ENCODE measurements at places on chromosomes 1 and 21. TPM values are rescaled to one million over a fixed set of nuclear protein-coding genes. Genes with fewer than 3 reads are reported as not detected.

Gene TTLL10
- total RNA-seq = 1.1 TPM

- H3K36me3 ChIP-seq = peaks cover 74% of the 10 kb centered on the region
- H3K4me1 ChIP-seq = 0 out of 2 replicates have a peak, but pooled peaks cover 2% of the 10 kb centered on the region
- peak overlapping the region; percentile 39 for H3K27ac ChIP-seq
- peak; percentile 69 for DNase-seq
- H3K4me3 ChIP-seq = no peak overlapping the region
Measured at GRCh38 chr1:1788646-1789431, 10.6 kb upstream of the NADK start.

Gene SNIP1
- total RNA-seq = 18.3 TPM

DNA sequence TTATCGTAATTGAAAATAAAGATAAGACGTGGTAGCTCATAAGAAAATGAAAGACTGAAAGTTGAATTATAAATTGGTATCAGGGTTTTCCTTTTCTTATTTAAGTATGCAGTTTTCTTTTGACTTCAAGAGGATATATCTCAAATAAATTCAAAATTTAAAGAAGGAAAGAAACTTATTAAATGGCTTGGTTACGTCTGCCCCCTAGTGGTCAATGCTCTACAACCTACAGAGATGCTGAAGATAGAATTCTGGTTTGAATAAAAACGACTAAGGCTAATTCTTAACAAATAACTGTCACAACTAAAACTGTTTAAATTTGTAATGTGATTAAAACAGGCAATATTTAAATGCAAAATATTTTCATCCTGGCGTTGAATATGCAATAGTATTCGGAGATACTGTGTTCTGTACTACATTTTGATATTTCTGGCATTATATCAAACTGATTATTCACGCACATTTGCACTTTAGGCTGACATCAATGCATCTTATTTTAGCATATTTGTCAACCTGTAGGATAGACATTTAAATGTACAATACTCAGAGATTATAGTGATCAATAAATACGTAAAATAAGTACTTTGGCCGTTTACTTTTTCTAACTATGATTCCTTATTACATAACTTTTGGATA lies 26.8 kb downstream of the IFI44 start:
- H3K27ac ChIP-seq = no peak overlapping the region
- H3K36me3 ChIP-seq = no peaks in the 10 kb centered on the region
- H3K4me3 ChIP-seq = no peak overlapping the region
- H3K4me1 ChIP-seq = no peaks in the 10 kb centered on the region
- no peak for DNase-seq

GRCh38 chr1:27436204-27437159 lies 44.1 kb downstream of the GPR3 start:
- H3K27ac ChIP-seq = peak overlapping the region; percentile 89
- no peaks in the 10 kb centered on the region for H3K27me3 ChIP-seq
- no peak overlapping the region for H3K4me3 ChIP-seq
- H3K4me1 ChIP-seq = peaks cover 67% of the 10 kb centered on the region

GRCh38 chr1:3476666-3477065 lies 22.2 kb downstream of the ARHGEF16 start:
- H3K36me3 ChIP-seq = peaks cover 11% of the 10 kb centered on the region
- no peak overlapping the region for H3K4me3 ChIP-seq
- no peaks in the 10 kb centered on the region for H3K27me3 ChIP-seq

Gene SIPA1L2
- total RNA-seq = 14.3 TPM

GRCh38 chr1:26752519-26752918 lies 35.2 kb upstream of the PIGV start:
- no peak overlapping the region for H3K4me3 ChIP-seq
- no peaks in the 10 kb centered on the region for H3K4me1 ChIP-seq
- peaks cover 65% of the 10 kb centered on the region for H3K36me3 ChIP-seq
- no peak for DNase-seq

Gene RBM11
- 2.9 TPM for total RNA-seq

DNA sequence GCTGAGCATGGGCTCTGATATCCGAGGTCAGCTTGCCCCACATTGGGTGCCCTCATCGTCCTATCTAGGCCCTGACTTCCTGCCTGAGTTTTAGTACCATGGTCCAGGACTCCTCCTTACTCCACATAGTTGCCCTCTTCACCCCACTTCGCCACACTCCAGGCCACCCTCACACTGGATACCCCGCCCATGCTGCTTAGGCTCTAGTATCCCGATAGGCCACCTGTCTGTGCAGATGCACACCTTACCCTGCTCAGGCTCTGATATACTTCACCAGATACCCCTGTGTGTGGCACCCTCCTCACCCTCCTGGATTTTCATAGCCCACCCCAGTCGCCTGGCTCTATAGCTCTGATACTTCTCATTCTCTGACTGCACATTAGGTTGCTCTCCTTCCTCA lies 145.5 kb upstream of the SERTAD4 start:
- H3K27ac ChIP-seq = no peak overlapping the region
- DNase-seq = no peak
- H3K4me3 ChIP-seq = no peak overlapping the region
- H3K36me3 ChIP-seq = peaks cover 15% of the 10 kb centered on the region
- no peaks in the 10 kb centered on the region for H3K27me3 ChIP-seq

GRCh38 chr1:113681596-113682337 lies 77.5 kb downstream of the PHTF1 start:
- peaks cover 13% of the 10 kb centered on the region for H3K4me1 ChIP-seq
- H3K4me3 ChIP-seq = no peak overlapping the region
- no peak for DNase-seq
- H3K27ac ChIP-seq = peak overlapping the region; percentile 64
- no peaks in the 10 kb centered on the region for H3K36me3 ChIP-seq
- H3K27me3 ChIP-seq = no peaks in the 10 kb centered on the region

GRCh38 chr1:20740781-20741180 lies 8.3 kb upstream of the SH2D5 start:
- no peaks in the 10 kb centered on the region for H3K4me1 ChIP-seq
- H3K4me3 ChIP-seq = no peak overlapping the region
- no peak for DNase-seq
- no peak overlapping the region for H3K27ac ChIP-seq
- peaks cover 3% of the 10 kb centered on the region for H3K27me3 ChIP-seq

DNA sequence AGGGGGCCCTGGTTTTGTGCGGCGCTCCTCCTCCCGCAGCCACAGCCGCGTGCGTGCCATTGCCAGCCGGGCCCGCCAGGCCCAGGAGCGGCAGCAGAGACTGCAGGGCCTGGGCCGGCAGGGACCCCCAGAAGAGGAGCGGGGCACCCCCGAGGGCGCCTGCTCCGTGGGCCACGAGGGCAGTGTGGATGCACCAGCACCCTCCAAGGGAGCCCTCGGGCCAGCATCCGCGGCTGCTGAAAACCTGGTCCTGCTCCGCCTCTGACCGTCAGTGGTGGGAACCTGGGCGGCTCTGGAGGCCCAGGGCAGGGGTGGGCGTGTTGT lies 21.5 kb downstream of the PANK4 start:
- H3K27ac ChIP-seq = no peak overlapping the region
- no peaks in the 10 kb centered on the region for H3K27me3 ChIP-seq
- H3K4me1 ChIP-seq = no peaks in the 10 kb centered on the region
- no peak for DNase-seq
- no peak overlapping the region for H3K4me3 ChIP-seq

DNA sequence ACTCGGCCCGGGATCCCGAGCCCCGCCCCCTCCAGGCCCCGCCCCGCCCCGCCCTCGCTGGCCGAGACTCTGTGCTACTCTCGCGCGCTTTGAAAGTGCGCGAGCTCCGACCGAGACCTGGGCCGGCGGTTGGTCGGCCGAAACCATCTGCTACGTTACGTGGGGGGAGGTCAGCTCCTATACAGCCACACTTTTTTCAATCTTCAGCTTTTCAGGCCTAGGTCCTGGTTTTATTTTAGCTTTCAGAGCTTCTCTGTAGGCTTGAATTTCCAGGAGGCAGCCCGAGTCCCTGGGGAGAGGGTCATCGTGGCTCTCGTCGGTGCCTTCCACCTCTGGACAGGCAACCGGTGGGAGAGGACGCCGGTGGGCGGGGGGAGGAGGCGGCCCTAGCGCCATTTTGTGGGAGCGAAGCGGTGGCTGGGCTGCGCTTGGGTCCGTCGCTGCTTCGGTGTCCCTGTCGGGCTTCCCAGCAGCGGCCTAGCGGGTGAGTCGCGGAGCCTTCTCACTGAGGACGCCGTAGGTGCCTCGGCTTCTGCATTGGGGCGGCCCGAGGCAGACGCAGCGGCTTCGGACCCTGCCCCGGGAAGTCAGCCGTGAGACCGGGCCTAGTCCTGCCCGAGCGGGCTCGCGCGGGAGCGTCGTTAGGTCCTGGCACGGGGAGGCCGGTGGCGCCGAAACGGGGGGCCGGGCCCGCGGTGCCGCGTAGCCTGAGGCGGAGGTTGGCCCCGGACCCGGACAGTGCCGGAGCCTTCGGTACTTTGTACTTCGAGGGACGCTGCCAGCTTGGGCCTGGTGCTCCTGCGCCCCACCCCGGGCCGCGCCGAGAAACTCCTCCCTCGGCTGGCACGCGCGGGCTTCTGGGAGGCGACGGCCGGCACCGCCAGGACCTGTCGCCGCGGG lies at the start of gene TARDBP:
TSS of gene TARDBP (plus strand) at position 395 of the 900 bp plus-strand sequence. CDS start 1,074 bp downstream, outside the sequence.
- H3K4me3 ChIP-seq = peak within 1 kb of the TSS; percentile 91
- H3K4me1 ChIP-seq = peaks cover 22% of the 10 kb centered on the region
- peak; percentile 89 for DNase-seq
- no peaks in the 10 kb centered on the region for H3K27me3 ChIP-seq
- peaks cover 38% of the 10 kb centered on the region for H3K36me3 ChIP-seq

- no peak overlapping the region for H3K4me3 ChIP-seq
- DNase-seq = no peak
- H3K27ac ChIP-seq = no peak overlapping the region
- H3K36me3 ChIP-seq = peaks cover 26% of the 10 kb centered on the region
- no peaks in the 10 kb centered on the region for H3K27me3 ChIP-seq
Measured at GRCh38 chr21:23215261-23215660, 2217.1 kb downstream of the NCAM2 start.

DNA sequence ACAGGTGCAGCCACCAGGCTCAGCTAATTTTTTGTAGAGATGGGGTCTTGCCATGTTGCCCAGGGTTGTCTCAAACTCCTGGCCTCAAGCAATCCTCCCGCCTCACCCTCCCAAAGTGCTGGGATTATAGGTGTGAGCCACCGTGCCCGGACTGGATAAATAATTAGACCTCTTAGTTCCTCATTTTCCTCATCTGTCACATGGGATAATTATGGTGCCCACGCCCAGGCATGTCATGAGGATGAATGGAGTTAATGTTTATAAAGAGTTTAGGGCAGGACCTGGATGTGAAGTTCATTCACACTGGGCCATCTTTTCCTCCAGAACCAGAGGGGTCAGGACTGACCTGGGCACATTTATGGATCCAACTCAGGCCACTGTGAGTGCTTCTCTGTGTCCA lies 23.7 kb downstream of the PADI3 start:
- H3K4me3 ChIP-seq = no peak overlapping the region
- no peaks in the 10 kb centered on the region for H3K36me3 ChIP-seq
- H3K27me3 ChIP-seq = no peaks in the 10 kb centered on the region

Gene SPRR1B
- total RNA-seq = not detected

Gene NTMT2
- 0.44 TPM for total RNA-seq

GRCh38 chr1:223500560-223501425 lies 107.6 kb downstream of the CCDC185 start:
- no peak overlapping the region for H3K27ac ChIP-seq
- 0 out of 2 replicates have a peak, but pooled peaks cover 4% of the 10 kb centered on the region for H3K4me1 ChIP-seq
- no peaks in the 10 kb centered on the region for H3K36me3 ChIP-seq
- H3K4me3 ChIP-seq = no peak overlapping the region
- no peaks in the 10 kb centered on the region for H3K27me3 ChIP-seq

DNA sequence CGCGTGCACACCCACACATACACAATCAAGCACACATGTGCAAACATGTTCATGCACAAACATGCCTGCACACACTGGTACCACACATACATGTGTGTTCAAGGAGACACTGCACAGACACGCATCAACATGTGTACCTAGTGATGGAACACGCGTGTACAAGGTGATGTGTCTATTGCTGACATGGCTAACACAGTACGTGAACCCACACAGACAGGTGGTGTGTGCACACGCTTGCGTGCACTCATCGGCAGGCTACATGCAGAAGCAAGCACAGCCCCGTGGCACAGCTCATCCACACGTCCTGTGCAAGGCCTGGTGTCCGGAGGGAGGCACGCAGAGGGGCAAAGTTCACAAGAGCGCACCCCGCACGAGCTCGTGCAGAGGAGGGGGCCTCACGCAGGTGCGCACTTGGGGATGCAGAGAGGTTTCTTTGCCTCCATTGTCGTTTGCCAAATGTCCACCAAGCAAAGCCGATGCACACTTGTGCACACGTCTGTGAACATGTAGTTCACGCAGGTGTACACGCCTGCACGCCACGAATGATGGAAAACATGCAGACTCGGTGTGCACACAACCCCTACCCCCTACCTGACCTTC lies 969 bp downstream of the ACAP3 start:
- no peak for DNase-seq
- peaks cover 6% of the 10 kb centered on the region for H3K27me3 ChIP-seq
- peaks cover 21% of the 10 kb centered on the region for H3K4me1 ChIP-seq
- no peaks in the 10 kb centered on the region for H3K36me3 ChIP-seq
- 0 out of 2 replicates have a peak overlapping the region, but pooled peaks have one; percentile 32 for H3K27ac ChIP-seq
- peak overlapping the region; percentile 71 for H3K4me3 ChIP-seq
